SK-N-MC (cell line): ENCODE measurements at places on chromosomes 12 and 14.

GRCh38 chr14:60165547-60165876, 314 bp upstream of the DHRS7 start:
- DNase-seq, result no peak

DNA sequence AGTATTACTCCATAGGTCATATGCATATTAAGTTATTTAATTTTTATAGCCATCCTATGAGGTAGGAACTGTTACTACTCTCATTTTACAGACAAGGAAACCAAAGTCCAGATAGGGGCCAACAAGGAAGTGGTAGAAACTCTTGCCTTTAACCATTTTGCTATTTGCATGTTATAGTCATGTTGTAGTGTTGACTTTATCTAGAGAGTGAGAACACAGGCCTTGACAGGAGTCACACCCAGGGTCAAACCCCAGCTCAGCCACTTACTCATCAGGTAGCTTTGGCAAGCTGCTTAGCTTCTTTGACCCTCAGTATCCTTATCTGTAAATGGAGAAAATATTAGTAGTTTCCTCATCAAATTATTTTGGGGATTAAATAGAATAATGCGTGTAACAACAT, 156.2 kb downstream of the CAND1 start:
- DNase-seq, result no peak

- no peak for DNase-seq
Observed at GRCh38 chr12:6963791-6964413, 6.6 kb downstream of the PHB2 start.

DNA sequence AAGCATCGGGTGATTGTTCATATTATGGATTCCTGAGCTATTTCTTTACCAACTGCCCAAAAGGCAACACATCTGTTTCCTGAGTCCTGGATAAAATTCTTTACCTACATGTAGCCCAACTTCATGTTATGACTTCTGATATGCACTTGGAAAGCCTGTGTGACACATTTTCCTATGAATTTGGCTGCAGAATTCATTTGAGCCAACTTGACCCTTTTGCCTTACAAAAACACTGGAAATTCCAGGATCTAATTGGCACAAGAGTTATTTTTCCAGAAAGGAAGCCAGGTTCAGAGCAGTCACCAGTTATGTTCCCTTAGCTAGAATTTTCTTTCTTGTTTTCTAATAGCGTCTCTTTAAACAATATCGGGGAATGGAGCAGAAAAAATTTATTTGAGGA, 202.5 kb upstream of the LRIG3 start:
- DNase-seq, result no peak

DNA sequence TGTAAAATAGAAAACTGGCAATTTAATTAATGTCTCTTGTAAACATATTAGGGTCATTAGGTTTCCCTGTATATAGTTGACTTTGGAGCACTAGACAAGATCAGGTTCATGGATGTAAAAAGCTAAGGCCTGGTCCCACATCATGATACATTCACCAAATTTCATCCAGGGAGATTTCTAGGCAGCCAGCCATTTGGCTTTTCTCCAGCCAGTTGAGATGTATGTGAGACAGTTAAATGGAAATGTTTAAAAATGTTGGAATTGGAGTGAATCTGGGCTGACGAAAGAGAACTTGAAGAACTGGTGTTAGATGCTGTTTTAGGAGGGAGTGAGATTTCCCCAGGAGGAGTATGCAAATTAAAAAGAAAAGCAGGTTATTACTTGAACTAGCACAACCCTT, 41.8 kb upstream of the CLEC14A start:
- no peak for DNase-seq
